ENCODE measurements at places on chromosomes 11 and 22. TPM values are rescaled to one million over a fixed set of nuclear protein-coding genes. Genes with fewer than 3 reads are reported as not detected.

Gene XKR3
- not detected for total RNA-seq

Gene OOSP1
- total RNA-seq, result not detected

Gene ST13
- 114 TPM for total RNA-seq

Gene C11orf86
- total RNA-seq, result not detected

Gene SVIP
- 47.6 TPM for total RNA-seq

Gene HTR3A
- not detected for total RNA-seq

Gene CD3G
- total RNA-seq, result 156 TPM

Gene SPON1
- total RNA-seq, result 7.3 TPM

Gene C22orf31
- total RNA-seq, result not detected

Gene MMP12
- not detected for total RNA-seq

Gene OR4C15
- not detected for total RNA-seq

Gene C11orf52
- not detected for total RNA-seq

Gene F2
- total RNA-seq, result not detected

Gene NCF4
- 31.7 TPM for total RNA-seq

Gene DDI1
- total RNA-seq, result not detected

Gene CSNK2A3
- not detected for total RNA-seq

Gene MMP7
- total RNA-seq, result not detected

Gene TBRG1
- total RNA-seq, result 55.5 TPM

Gene GUCY1A2
- total RNA-seq, result 0.13 TPM

Gene OR10A2
- total RNA-seq, result not detected

Gene KRTAP5-8
- total RNA-seq, result not detected

Gene DSCAML1
- 0.21 TPM for total RNA-seq

Gene DNAJB7
- total RNA-seq, result not detected

Gene NNMT
- total RNA-seq, result not detected

Gene SMIM38
- total RNA-seq, result 0.34 TPM

Gene CTSW
- total RNA-seq, result 19.7 TPM

Gene SCGB1A1
- total RNA-seq, result not detected

Gene FAM181B
- total RNA-seq, result not detected

Gene MIAT
- total RNA-seq, result 83.4 TPM

Gene RASL10A
- total RNA-seq, result 0.92 TPM

Gene OR51F1
- total RNA-seq, result not detected

Gene MPZL2
- 0.99 TPM for total RNA-seq

Gene PRG3
- total RNA-seq, result not detected

Gene MUC2
- total RNA-seq, result not detected

Gene APOL5
- not detected for total RNA-seq

Gene HSPB2
- not detected for total RNA-seq

Gene GAB4
- not detected for total RNA-seq

Gene TSKU
- total RNA-seq, result not detected

Gene CNIH2
- total RNA-seq, result 14.4 TPM

Gene SCO2
- total RNA-seq, result 11.3 TPM

Gene CHRM1
- total RNA-seq, result not detected

Gene FGF4
- not detected for total RNA-seq

All from T-helper 17 cell (primary cell).